Pancreas (tissue), 10 donors: ENCODE measurements at places on chromosomes 5 and 9. TPM values are rescaled to one million over a fixed set of nuclear protein-coding genes. Genes with fewer than 3 reads are reported as not detected.

GRCh38 chr5:141543053-141543452 lies 54.2 kb downstream of the PCDHGC5 start:
- no peak for DNase-seq
- H3K4me3 ChIP-seq: no peak overlapping the region
- no peak overlapping the region for H3K27ac ChIP-seq

- no peaks in the 10 kb centered on the region for H3K4me1 ChIP-seq
- H3K36me3 ChIP-seq: no peaks in the 10 kb centered on the region
- no peaks in the 10 kb centered on the region for H3K27me3 ChIP-seq
- no peak for DNase-seq
- no peak overlapping the region for H3K27ac ChIP-seq
Measured at GRCh38 chr9:28207657-28208056, 634.4 kb upstream of the C9orf72 start.

GRCh38 chr5:28012538-28012937 lies 974.2 kb upstream of the CDH9 start:
- no peak overlapping the region for H3K4me3 ChIP-seq
- no peaks in the 10 kb centered on the region for H3K4me1 ChIP-seq
- no peaks in the 10 kb centered on the region for H3K36me3 ChIP-seq

- no peak overlapping the region for H3K27ac ChIP-seq
- H3K4me3 ChIP-seq: no peak overlapping the region
- H3K4me1 ChIP-seq: no peaks in the 10 kb centered on the region
- H3K36me3 ChIP-seq: no peaks in the 10 kb centered on the region
- DNase-seq: no peak
- H3K27me3 ChIP-seq: no peaks in the 10 kb centered on the region
Measured at GRCh38 chr5:6086871-6087270, 291.5 kb downstream of the MED10 start.

The SCGB3A2 gene
- not detected for polyA plus RNA-seq

The C5orf63 gene
- polyA plus RNA-seq: 2.9 TPM

DNA sequence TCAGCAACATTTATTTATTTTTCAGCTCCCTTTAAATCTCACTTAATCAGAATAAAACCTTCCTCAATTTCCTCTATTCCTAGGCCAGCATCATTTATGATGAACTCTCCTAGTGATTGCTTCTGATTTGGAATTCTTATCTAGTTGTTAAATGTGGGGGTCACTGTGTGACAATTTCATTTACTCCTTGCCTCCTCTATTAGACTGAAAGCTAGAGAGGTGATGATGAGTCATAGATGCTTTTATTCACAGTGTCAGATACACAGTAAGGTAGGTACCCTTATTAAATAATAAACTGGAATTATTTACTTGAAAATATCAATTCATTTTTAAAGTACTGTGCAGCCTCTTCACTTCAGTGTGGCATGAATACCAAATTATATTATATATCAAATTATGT lies 960.6 kb downstream of the MAT2B start:
- no peaks in the 10 kb centered on the region for H3K36me3 ChIP-seq
- no peak overlapping the region for H3K4me3 ChIP-seq
- H3K27me3 ChIP-seq: no peaks in the 10 kb centered on the region
- DNase-seq: no peak

DNA sequence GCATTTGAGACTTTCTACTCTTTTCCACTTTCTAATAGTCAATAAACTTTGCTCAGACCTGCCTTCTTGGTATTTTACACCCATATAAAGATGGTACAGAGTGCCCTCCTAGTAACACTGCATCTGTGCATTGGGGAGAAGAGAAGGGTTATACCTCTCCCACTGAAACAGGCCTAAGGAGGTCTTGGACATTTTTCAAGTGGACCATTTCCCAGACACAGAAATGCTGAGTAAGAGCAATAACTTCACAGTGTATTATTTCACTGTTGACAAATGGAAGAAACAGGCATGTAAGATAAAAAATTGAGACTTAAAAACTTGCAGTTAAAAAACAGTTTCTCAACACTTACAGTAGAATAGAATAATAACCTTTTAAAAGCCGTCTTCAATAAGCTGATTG lies 1224.0 kb upstream of the CDH18 start:
- no peaks in the 10 kb centered on the region for H3K36me3 ChIP-seq
- H3K27me3 ChIP-seq: no peaks in the 10 kb centered on the region
- DNase-seq: no peak

- no peaks in the 10 kb centered on the region for H3K36me3 ChIP-seq
- H3K4me3 ChIP-seq: no peak overlapping the region
- no peaks in the 10 kb centered on the region for H3K27me3 ChIP-seq
- no peaks in the 10 kb centered on the region for H3K4me1 ChIP-seq
- H3K27ac ChIP-seq: no peak overlapping the region
Measured at GRCh38 chr5:137405393-137405792, 93.7 kb downstream of the SPOCK1 start.

The CNOT6 gene
- 4.3 TPM for polyA plus RNA-seq

GRCh38 chr9:119367683-119368075 lies 1.6 kb downstream of the BRINP1 start:
- no peak overlapping the region for H3K27ac ChIP-seq
- no peaks in the 10 kb centered on the region for H3K27me3 ChIP-seq
- H3K4me1 ChIP-seq: no peaks in the 10 kb centered on the region
- no peak for DNase-seq

- H3K27me3 ChIP-seq: no peaks in the 10 kb centered on the region
- H3K27ac ChIP-seq: peak overlapping the region; percentile 100
- peak; percentile 65 for DNase-seq
- H3K4me1 ChIP-seq: peaks cover 30% of the 10 kb centered on the region
Measured at GRCh38 chr5:69493396-69494133, 975 bp downstream of the OCLN start.

The TMEM171 gene
- polyA plus RNA-seq: 0.27 TPM

- H3K36me3 ChIP-seq: no peaks in the 10 kb centered on the region
- peaks cover 9% of the 10 kb centered on the region for H3K4me1 ChIP-seq
Measured at GRCh38 chr5:74266836-74267235, 373.7 kb downstream of the ENC1 start.

- H3K4me1 ChIP-seq: no peaks in the 10 kb centered on the region
- H3K4me3 ChIP-seq: no peak overlapping the region
- DNase-seq: no peak
- H3K27ac ChIP-seq: no peak overlapping the region
- no peaks in the 10 kb centered on the region for H3K27me3 ChIP-seq
Measured at GRCh38 chr5:53416144-53416738, 64.2 kb upstream of the FST start.

DNA sequence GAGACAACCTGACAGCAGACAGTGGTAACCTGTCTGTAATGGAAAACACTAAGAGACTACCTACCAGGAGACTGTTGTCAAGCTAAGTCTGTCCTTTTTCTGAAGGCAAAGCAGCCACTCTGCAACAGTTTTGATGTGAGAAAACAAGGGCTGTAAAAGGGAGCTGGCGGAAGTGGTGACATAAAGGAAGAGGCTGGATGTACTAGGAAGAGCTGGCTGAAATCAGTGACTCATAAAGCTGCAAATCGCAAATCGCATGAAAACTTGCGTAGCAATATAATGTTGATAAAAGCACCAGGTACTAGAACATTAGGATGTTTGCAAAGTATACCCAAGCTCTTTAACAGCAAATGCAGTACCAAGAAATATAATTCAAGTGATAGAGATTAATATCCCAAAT lies 1.4 kb downstream of the NSUN2 start:
- H3K27me3 ChIP-seq: no peaks in the 10 kb centered on the region
- H3K27ac ChIP-seq: no peak overlapping the region
- DNase-seq: no peak
- H3K4me1 ChIP-seq: no peaks in the 10 kb centered on the region

- peaks cover 6% of the 10 kb centered on the region for H3K4me1 ChIP-seq
- H3K4me3 ChIP-seq: no peak overlapping the region
- H3K27ac ChIP-seq: no peak overlapping the region
- no peaks in the 10 kb centered on the region for H3K36me3 ChIP-seq
- H3K27me3 ChIP-seq: no peaks in the 10 kb centered on the region
Measured at GRCh38 chr5:172321593-172321992, 38.0 kb upstream of the UBTD2 start.

GRCh38 chr9:74953235-74953751 lies 581 bp upstream of the C9orf40 start:
- peak overlapping the region; percentile 94 for H3K4me3 ChIP-seq
- peak overlapping the region; percentile 96 for H3K27ac ChIP-seq
- H3K27me3 ChIP-seq: no peaks in the 10 kb centered on the region
- no peaks in the 10 kb centered on the region for H3K4me1 ChIP-seq
- no peak for DNase-seq
- H3K36me3 ChIP-seq: no peaks in the 10 kb centered on the region

The EIF4EBP3 gene
- 52.7 TPM for polyA plus RNA-seq

The FBP2 gene
- 0.49 TPM for polyA plus RNA-seq

The KCNT1 gene
- 1.1 TPM for polyA plus RNA-seq

DNA sequence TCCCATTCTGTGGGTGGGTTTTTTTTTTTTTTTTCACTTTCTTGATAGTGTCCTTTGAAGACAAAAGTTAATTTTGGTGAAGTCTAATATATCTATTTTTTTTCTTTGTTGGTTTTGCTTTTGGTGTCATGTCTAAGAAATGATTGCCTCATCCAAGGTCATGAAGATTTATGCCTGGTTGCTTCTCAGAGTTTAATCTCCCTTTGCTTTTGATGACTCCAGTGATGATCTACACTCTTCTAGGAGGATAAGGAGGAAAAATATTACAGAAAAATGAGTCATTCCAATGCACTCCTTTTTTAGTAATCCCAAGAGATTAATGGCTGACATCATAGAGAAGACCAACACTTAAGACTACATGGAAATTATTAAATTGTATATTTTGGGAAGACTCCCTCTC lies 79.7 kb upstream of the ICE1 start:
- H3K4me3 ChIP-seq: no peak overlapping the region
- no peaks in the 10 kb centered on the region for H3K36me3 ChIP-seq
- no peaks in the 10 kb centered on the region for H3K4me1 ChIP-seq
- DNase-seq: no peak
- no peak overlapping the region for H3K27ac ChIP-seq

- H3K36me3 ChIP-seq: no peaks in the 10 kb centered on the region
- no peak for DNase-seq
- H3K27ac ChIP-seq: no peak overlapping the region
- H3K4me1 ChIP-seq: no peaks in the 10 kb centered on the region
Measured at GRCh38 chr5:141674747-141675146, 7.3 kb downstream of the ARAP3 start.

GRCh38 chr5:126435714-126436113 lies 12.5 kb downstream of the GRAMD2B start:
- DNase-seq: no peak
- no peaks in the 10 kb centered on the region for H3K27me3 ChIP-seq
- H3K36me3 ChIP-seq: no peaks in the 10 kb centered on the region
- H3K27ac ChIP-seq: no peak overlapping the region
- no peaks in the 10 kb centered on the region for H3K4me1 ChIP-seq
- H3K4me3 ChIP-seq: no peak overlapping the region

- no peak overlapping the region for H3K4me3 ChIP-seq
- DNase-seq: no peak
- no peaks in the 10 kb centered on the region for H3K36me3 ChIP-seq
- H3K4me1 ChIP-seq: no peaks in the 10 kb centered on the region
- H3K27me3 ChIP-seq: no peaks in the 10 kb centered on the region
Measured at GRCh38 chr9:13817754-13818278, 496.1 kb downstream of the NFIB start.

DNA sequence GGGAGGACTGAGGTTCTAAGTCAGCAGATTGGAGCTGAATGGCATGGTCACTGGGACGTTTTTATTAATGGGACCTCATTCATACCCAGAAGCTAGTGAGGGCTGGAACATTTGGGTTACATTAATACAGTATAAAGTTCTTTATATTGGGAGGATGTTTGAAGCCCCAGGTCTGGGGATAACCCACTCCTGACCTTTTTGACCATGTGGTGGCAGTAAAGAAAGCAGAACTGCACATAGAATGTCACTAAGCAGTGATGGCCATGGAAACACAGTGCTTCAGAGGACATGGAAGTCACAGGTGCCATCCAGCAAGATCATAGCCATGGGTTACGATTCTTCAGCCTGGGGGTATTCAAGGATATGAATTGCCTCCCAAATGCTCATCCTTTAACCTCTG lies 176.0 kb downstream of the ATP10B start:
- no peak for DNase-seq
- H3K36me3 ChIP-seq: no peaks in the 10 kb centered on the region
- H3K4me3 ChIP-seq: no peak overlapping the region
- no peak overlapping the region for H3K27ac ChIP-seq
- no peaks in the 10 kb centered on the region for H3K4me1 ChIP-seq

The CDH9 gene
- polyA plus RNA-seq: not detected

GRCh38 chr9:131227112-131227958 lies 49.0 kb downstream of the FAM78A start:
- H3K27me3 ChIP-seq: no peaks in the 10 kb centered on the region
- H3K4me1 ChIP-seq: no peaks in the 10 kb centered on the region
- H3K4me3 ChIP-seq: no peak overlapping the region
- no peak overlapping the region for H3K27ac ChIP-seq

The GLRA1 gene
- polyA plus RNA-seq: 0.85 TPM
